HFFc6 (cell line): ENCODE measurements at places on chromosomes 2 and 18.

GRCh38 chr2:69298261-69298660, 88.8 kb downstream of the GFPT1 start:
- H3K27ac ChIP-seq: peak overlapping the region; percentile 89
- peaks cover 4% of the 10 kb centered on the region for H3K27me3 ChIP-seq
- H3K4me1 ChIP-seq: peaks cover 33% of the 10 kb centered on the region
- peak overlapping the region; percentile 67 for H3K4me3 ChIP-seq
- H3K36me3 ChIP-seq: no peaks in the 10 kb centered on the region

DNA sequence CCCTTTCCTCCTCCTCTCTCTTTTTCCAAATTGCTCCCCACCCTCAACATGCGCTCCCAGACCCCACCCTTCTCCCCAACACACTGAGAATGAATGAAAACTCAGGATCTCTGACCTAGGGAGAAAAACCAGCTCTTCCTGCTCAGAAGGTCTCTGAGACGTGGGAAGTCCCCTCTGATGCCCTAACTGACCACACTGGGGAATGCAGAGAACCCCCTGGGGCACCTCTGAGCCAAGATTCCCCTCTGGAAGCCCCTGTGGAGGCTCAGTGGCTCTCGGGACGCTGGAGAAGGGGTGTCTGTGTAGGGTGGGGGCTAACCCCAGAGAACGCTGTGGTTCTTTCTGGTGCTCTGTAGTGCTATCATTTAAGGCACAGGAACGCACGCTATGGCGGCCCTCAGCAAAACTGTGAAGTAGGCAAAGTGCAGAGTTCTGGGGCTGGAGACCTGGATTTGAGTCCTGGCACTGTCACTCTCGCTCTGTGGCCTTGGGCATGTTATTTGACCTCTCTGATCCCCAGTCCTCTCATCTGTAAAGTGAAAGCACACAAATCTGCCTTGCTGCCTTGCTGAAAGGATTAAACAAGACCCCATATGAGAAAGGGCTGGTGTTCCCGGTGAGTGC, 17.1 kb downstream of the ATOH8 start:
- peaks cover 66% of the 10 kb centered on the region for H3K4me1 ChIP-seq
- no peak for DNase-seq
- peaks cover 2% of the 10 kb centered on the region; the same call in 1 of the 2 replicates for H3K27me3 ChIP-seq

- H3K27me3 ChIP-seq: no peaks in the 10 kb centered on the region
- H3K4me1 ChIP-seq: no peaks in the 10 kb centered on the region
- peaks cover 4% of the 10 kb centered on the region; the same call in 1 of the 2 replicates for H3K36me3 ChIP-seq
Observed at GRCh38 chr2:50344509-50345106, 687.3 kb downstream of the NRXN1 start.

DNA sequence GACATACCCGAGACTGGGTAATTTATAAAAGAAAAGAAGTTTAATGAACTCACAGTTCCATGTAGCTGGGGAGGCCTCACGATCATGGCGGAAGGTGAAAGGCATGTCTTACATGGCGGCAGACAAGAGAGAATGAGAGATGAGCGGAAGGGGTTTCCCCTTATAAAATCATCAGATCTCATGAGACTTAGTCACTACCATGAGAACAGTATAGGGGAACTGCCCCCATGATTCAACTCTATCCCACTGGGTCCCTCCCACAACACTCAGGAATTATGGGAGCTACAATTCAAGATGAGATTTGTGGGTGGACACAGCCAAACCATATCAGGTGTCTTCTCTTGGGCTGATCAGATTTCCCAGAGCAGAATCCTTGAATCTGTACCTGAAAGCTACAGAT, 617.3 kb upstream of the ID2 start:
- no peak overlapping the region for H3K27ac ChIP-seq
- H3K36me3 ChIP-seq: no peaks in the 10 kb centered on the region
- no peak overlapping the region for H3K4me3 ChIP-seq
- H3K4me1 ChIP-seq: no peaks in the 10 kb centered on the region; the same call in 1 of the 2 replicates
- DNase-seq: no peak
- peaks cover 4% of the 10 kb centered on the region for H3K27me3 ChIP-seq

DNA sequence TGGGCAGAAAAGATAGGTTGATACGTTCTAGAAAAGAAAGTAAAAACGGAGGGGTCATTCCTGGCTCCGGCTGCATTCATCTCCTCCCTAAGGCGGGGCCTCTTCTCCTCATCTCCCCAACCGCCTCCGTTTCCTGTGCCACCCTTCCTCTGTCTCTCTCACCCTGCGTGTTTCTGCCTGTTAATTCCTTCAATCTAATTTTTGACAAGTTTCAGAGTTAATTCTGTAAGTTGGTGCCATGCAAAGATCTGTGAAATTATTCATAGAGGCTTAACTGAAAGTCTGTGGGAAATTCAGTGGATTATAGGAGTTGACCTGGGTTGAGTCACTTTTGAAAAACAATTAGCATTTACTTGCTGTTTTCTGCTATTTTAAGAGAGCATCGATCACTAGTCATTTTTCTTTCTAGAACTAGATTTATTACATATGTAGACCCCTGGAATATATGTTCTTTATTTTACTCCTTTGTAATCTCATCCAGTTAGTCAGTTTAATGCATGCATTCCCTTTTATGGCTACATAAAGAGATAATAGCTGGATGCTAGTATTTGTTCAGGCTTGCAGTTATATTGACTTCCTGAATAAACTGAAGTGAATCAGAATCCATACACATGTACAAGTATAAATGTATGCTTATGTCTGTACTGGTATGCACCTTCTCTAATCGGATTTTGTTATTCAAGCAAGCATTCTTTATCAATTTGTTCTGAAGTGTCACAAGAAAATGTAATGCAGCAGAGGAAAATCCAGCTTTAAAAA, 91.1 kb downstream of the EML6 start:
- H3K4me1 ChIP-seq: peaks cover 15% of the 10 kb centered on the region
- peak overlapping the region; percentile 19; the same call in 1 of the 2 replicates for H3K4me3 ChIP-seq
- H3K27me3 ChIP-seq: peaks cover 12% of the 10 kb centered on the region
- H3K36me3 ChIP-seq: no peaks in the 10 kb centered on the region

GRCh38 chr2:234289834-234290590, 206.9 kb downstream of the ARL4C start:
- H3K27ac ChIP-seq: peak overlapping the region; percentile 58
- no peaks in the 10 kb centered on the region for H3K36me3 ChIP-seq
- peak; percentile 78 for DNase-seq
- no peaks in the 10 kb centered on the region for H3K27me3 ChIP-seq
- H3K4me1 ChIP-seq: peaks cover 44% of the 10 kb centered on the region

GRCh38 chr2:172462849-172463381, 35.5 kb downstream of the ITGA6 start:
- H3K36me3 ChIP-seq: no peaks in the 10 kb centered on the region
- no peak for DNase-seq
- peaks cover 91% of the 10 kb centered on the region for H3K4me1 ChIP-seq
- peak overlapping the region; percentile 23; the same call in 1 of the 2 replicates for H3K27ac ChIP-seq
- no peak overlapping the region for H3K4me3 ChIP-seq

GRCh38 chr2:139684286-139684860, 904.2 kb upstream of the NXPH2 start:
- no peak overlapping the region for H3K4me3 ChIP-seq
- H3K27ac ChIP-seq: no peak overlapping the region
- no peaks in the 10 kb centered on the region for H3K27me3 ChIP-seq
- H3K36me3 ChIP-seq: peaks cover 5% of the 10 kb centered on the region; the same call in 1 of the 2 replicates
